NCI-H2081 treated with DMSO at 0.1 percent for 48 hours (cell line): ENCODE measurements at places on chromosomes 5 and 9.
A peak's percentile ranks its signal among the peaks of the same experiment; 100 is the strongest.

GRCh38 chr5:102753889-102754766 is 977 bp upstream of the PAM start:
- no peak for DNase-seq

DNA sequence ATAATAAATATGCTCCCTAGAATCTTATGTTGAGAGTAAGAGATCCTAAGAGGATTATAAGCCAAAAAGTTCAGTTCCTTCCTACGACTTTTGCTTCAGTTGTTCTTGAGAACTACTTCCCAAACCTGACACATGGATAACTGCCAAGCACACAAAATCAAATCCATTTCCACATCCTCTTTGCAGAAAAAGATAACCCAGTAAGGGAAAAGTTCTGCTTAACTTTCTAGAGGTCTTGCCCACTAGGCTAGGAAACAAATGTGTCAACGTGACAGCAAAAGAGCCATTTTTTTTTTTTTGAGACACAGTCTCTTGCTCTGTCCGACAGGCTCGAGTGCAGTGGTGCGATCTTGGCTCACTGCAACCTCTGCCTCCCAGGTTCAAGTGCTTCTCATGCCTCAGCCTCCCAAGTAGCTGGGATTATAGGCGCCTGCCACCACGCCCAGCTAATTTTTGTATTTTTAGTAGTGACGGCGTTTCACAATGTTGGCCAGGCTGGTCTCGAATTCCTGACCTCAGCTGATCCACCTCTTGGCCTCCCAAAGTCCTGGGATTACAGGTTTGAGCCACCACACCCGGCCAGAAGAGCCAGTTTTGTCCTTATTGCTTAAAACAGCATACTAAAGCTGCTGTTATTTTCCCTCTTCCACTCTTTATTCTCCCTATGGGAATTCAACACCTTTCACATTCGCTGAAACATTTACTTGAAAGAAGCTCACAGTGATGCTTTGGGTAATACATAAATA is 24.2 kb downstream of the CSNK1A1 start:
- no peak for DNase-seq

GRCh38 chr9:134525841-134526583 is 115.6 kb upstream of the COL5A1 start:
- no peak for DNase-seq

DNA sequence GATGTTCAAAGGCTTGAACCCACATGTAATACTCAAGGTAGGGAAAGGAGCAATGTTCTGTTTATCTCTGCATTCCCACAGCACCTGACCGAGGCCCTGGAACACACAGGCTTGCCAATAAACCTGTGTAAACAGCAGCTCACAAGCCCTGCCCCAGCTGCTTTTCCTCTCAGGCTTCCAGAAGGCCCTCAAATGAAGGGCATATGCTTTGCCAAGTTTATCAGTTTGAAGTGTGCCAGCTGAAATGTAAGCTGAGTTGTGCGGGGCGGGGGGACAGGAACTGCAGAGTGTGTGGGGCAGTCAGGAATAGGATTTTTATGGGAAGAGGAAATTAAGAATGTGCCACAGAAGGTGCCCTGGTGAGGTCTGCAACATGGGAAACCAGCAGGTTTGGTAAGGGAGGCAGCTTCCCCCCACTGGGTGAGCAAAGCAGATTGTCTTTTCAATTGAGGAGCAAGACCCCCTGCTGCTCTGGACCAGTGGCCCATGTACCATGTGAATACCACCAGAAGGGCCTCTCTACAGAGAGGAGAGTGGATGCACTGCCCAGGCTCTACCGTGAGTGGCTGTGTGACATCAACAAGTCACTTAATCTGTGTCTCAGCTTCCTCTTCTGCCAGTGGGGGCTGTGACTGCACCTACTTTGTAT is 194.8 kb downstream of the SPOCK1 start:
- DNase-seq, result peak; percentile 53

GRCh38 chr5:31711935-31712592 is 73.1 kb downstream of the PDZD2 start:
- no peak for DNase-seq

DNA sequence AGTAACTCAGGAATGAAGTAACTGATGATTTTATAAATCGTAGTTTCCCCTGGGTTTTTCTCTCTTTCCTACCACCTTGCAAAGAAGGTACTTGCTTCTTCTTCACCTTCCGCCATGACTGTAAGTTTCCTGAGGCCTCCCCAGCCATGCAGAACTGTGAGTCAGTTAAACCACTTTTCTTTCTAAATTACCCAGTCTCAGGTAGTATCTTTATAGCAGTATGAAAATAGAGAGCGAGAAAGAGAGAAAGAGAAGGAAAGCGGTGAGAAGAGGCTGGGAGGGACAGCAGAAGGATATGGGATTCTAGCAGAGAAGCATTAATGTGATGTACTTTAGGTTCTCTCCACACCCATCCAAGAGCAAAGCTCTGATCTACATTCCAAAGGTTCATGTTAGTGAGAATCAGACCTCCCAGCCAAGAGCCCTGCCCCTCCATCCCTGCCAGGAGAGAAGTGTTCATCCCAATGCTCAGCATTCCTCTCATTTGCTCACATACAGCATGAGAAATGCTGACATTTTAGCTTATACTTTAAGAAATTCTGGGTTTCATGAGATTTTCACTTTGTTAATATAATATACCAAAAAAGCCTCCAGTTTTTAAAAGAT is 185.0 kb upstream of the PTGER4 start:
- DNase-seq, result no peak

DNA sequence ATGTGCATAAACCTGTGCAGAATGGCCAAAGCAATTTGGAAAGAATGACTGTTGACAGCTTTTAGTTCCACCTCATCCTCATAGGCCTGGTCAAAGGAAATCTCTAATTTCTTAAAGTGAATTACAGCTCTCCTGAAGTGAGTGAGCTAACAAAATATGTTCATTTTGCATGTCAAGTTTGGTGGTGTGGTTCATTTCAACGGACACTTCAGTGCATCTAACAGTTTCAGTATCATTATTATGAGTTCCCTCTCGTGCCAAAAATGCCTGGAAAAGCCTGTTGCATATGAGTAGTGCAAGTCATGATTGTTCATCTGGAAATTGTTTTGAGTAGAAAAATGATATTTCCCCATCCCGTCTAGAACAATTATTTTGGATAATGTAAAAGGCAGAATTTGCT is 53.2 kb upstream of the HMHB1 start:
- no peak for DNase-seq

DNA sequence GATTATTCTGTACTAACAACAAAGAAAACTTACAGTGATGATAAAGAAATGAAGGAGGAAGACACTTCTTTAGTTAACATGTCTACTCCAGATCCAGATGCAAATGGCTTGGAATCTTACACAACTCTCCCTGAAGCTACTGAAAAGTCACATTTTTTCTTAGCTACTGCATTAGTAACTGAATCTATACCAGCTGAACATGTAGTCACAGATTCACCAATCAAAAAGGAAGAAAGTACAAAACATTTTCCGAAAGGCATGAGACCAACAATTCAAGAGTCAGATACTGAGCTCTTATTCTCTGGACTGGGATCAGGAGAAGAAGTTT is 67.9 kb downstream of the VCAN start:
- DNase-seq, result no peak

DNA sequence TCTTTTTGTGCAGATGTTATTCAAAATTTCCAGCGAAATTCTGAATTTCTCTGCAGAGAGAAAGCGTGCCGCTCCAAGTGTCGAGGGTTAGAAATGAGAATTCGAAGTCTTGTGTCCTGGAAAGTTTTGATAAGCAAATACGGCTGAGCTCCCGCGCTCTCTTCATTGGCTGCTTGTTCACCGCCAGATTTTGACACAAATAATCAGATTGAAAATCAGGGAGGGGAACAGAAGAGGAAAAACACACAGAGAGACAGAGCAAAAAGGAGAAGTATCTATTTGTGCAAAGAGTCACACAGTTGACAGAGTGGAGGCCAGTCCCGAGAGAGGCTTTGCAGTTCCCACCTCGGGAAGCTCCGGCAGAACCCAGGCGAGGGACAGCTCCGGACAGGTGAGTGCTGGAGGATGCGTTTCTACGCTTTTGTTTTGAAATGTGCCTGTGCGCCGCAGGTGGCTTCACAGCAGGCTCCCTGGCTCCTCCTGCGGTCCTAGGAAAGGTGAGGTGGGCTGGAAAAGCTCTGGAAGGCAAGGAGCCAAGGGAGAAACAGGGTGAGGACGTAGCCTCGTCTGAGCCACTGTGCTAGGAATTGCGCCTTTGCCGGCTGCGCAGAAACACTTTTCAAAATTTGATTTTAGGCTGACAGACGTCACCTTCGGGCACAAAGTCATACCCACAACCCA is at the start of gene GFI1B:
GFI1B (plus strand) TSS at position 244 of the 681 bp plus-strand sequence. CDS start 7,985 bp downstream, outside the sequence.
- DNase-seq, result no peak

GRCh38 chr5:125575171-125575890 is 828.9 kb upstream of the ZNF608 start:
- DNase-seq, result no peak

DNA sequence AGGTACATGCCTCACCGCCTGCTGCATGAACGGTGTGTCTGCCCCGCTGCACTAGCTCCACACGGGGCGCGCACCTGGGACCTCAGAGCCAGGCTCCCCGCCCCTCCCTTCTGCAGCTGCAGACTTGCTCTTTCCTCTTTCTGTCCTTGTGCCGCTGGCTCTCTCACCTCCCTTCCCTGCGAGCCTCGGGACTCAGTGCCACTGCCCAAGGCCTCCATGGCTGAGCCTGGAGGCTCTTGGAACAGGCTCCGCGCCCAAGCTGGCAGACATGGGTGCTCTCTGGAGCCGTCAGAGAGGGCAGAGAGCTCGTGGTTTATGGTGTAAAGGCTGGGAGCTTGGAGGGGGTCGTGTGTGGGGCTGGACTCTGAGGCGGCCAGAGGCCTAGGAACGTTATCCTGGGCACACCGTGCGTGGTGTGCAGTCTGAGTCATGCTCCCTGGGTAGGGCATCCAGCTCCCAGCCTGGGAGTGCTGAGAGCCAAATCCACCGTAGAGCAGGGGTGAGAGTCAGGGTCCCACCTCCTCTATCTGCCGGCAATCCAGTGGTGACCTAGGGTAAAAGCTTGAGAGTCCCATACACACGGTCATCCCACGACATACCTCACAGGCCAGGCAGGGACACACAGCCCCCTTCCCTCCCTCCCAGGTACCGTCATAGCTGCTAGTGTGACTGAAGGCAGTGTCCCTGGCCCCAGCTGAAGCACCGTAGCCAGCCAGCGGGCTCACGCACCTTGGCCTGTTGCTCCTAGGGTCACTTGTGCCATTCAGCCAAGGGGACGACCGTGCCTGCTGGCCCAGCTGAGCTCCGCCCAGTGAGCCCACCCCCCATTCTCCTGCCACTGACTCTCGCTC is 22.4 kb downstream of the GOLGA2 start:
- no peak for DNase-seq

- DNase-seq, result no peak
Measured at GRCh38 chr5:54611290-54611951, 93.9 kb downstream of the SNX18 start.

GRCh38 chr5:59094864-59095263 is 512.0 kb downstream of the RAB3C start:
- DNase-seq, result no peak

- no peak for DNase-seq
Measured at GRCh38 chr5:54207566-54207965, 102.8 kb downstream of the ARL15 start.

GRCh38 chr5:2259494-2260107 is 376.9 kb upstream of the IRX4 start:
- no peak for DNase-seq

DNA sequence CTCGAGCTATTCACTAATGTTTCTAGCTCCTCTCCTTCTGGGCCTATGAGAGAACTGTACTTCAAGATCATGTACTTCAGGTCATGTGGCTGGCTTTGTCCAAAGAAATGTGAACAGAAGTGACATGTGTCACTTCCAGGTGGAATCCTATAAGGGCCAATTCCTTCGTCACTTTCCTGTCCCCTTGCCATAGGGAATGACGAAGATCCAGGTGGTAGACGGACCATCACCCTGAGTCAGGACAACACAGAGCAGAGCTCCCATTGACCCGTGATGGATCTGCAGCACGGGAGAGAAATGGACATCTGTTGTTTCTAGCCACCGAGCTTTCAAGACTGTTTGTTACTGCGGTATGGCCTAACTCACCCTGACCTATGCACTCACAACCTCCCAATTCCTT is 157.0 kb downstream of the DRD1 start:
- DNase-seq, result no peak

- no peak for DNase-seq
Measured at GRCh38 chr5:37839407-37840052, at the start of gene GDNF. TSS of gene GDNF (minus strand) at chr5:37840041. CDS start at chr5:37834796, 5,245 bp downstream.

DNA sequence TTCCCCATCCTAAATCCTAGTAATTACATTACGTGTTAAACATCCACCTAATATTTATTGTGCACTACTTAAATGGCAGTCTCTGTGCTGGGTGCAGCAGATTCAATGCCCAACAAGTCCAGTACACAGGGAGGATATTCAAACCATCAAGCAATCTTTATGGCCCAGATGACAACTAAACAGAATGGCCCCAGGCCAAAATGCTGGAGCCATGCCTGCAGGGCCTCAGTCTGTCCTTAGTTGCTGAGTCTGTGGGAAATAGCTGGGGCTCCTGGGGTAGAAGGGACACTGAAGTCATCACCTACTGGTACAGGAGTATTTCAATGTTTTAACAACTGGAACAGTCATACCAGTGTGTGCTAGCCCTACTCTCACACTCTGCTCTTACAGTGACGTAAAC is 153.5 kb downstream of the ZNF608 start:
- no peak for DNase-seq
